ENCODE measurements at places on chromosomes 12 and 14.
A peak's percentile ranks its signal among the peaks of the same experiment; 100 is the strongest.

DNA sequence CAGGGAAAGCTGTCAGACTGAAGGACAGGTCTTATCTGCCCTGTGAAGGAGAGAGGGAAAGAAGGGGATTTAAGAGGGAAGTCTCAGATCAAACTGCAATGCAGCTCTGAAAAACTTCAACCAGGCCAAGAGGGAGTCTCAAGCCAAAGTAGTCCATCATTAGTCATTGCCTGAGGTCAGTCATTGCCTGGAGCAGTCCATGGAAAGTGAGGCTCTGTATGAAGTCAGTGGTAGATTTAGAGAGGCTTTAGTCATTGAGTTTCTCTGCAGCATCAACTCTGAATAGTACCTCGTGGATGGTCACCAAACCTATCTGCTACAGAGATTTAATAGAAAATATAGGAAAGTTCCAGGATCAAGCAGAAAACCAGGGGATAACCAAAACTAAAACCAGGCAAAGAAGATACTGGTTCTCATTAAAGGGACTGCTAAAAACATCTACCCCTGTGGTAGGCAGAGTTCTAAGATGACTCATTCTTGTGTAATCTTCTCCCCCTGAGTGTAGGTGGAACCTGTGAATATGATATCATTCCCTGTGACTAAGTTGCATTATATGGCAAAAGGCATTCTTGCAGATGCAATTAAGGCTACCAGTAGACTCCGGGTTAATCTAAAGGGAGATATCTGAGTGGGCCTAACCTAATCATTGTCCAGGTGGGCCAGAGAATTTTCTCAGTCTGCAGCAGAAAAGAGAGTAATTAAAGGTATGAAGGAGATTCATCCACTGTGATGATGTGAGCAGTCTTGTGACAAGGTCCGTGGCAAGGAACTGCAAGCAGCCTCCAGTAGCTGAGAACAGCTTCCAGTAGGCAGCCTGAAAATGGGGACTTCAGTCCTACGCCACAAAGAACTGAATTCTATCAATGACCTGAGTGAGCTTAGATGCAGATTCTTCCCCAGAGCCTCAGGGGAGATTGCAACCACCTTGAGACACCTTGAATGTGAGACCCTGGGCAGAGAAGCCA, 123.1 kb downstream of the GALC start:
- no peak for DNase-seq

DNA sequence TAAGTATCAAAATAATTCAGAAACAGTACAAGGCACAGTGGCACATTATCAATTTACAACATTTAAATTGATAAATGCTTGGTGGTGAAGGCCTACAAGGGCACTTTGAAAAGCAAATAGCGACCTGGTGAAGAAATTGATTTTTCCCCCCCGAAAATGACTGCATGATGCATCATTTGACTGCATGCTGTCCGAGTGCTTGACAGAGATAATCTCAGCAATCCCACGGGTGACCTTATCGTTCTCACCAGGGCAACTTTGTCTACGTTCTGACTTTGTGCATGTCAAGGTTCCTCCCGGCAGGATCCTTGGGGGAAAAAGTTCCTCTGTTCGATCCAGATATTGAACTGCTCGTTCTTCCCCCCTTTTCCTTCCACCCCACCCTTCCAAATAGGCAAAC, 384.8 kb downstream of the EGLN3 start:
- DNase-seq = no peak

GRCh38 chr12:126191031-126191891, 1126.0 kb downstream of the AACS start:
- DNase-seq = no peak

- no peak for DNase-seq
Observed at GRCh38 chr14:101083564-101084435, 180.3 kb upstream of the RTL1 start.

DNA sequence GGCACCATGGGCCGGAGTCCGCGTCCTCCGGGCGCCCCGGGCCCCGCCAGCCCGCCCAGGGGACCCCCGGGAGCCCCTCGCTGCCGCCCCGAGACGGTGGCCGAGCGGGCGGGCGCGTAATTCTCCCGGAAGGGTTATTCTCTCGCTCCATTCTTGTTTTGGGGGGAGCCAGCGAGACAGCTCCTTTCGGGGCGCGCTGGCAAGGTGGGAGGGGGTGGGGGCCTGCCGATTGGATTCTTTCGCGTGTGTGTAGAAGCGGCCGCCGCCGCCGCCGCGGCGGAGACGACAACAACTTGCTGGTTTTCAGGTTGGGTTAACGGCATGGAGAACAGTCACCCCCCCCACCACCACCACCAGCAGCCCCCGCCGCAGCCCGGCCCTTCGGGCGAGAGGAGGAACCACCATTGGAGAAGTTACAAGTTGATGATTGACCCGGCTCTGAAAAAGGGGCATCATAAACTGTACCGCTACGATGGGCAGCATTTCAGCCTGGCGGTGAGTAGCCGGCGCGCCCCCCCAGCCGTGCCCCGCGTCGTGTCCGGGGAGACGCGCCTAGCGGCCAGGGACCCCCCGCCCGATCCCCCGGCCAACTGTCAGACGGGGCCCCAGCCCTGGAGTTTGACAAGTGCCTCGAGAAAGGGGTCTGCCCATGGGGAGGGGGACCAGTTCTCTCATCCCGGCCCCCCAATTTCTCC, 755 bp downstream of the SETD1B start:
- DNase-seq = no peak

DNA sequence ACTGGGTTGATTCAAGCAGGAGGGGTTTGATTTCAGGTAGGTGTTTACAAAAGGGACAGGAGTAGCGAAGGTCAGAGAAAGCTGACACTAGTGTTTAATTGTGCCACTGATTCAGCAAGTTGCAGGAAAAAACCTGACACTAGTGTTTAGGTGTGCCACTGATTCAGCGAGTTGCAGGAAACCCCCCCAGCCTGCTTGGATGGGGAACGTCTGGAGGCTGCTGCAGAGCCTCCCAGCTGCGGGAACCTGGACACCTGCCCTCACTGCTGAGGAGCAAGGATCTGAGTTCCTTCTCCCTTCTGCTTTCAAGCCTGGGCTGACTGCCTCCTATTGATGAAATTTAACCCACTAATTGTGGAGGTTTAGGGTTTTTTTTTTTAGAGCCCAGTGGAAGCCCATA, 84.2 kb downstream of the AVPR1A start:
- peak; percentile 66 for DNase-seq

DNA sequence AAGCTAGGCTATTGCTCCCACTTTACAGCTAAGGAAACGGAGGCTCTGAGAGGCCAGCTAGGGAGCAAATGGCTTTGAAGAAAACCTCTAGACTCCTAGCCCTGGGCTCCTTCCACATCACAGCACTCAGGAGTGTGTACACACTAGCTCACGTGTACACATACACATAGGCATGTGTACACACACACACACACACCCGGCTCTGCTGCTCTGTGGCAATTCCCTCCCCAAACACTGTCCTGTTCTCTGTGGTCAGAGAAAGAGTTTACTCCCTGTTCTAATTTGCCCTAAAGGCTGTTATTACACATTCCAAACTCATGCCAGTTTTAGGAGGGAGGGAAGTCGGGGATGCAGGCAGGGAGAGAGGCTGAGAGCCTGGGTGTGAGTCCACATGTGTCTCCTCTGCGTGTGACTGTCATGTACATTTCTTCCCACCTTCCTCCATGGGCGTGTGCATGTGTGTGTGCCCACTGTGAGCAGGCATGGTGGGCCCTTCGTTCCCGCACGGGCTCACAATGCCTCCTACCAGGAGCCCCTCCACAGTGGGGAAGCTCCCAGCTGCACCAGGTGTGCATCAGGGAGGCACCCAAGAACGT, 14.2 kb downstream of the TRPV4 start:
- no peak for DNase-seq

GRCh38 chr12:106431839-106432411, 74.4 kb downstream of the POLR3B start:
- DNase-seq = no peak

- DNase-seq = no peak
Observed at GRCh38 chr12:73947326-73948026, 590.2 kb upstream of the ATXN7L3B start.

- no peak for DNase-seq
Observed at GRCh38 chr12:120702637-120703036, 7.6 kb upstream of the UNC119B start.

- DNase-seq = no peak
Observed at GRCh38 chr12:104340177-104340576, 36.6 kb downstream of the EID3 start.

GRCh38 chr12:32589165-32589865, 89.8 kb upstream of the DNM1L start:
- no peak for DNase-seq

DNA sequence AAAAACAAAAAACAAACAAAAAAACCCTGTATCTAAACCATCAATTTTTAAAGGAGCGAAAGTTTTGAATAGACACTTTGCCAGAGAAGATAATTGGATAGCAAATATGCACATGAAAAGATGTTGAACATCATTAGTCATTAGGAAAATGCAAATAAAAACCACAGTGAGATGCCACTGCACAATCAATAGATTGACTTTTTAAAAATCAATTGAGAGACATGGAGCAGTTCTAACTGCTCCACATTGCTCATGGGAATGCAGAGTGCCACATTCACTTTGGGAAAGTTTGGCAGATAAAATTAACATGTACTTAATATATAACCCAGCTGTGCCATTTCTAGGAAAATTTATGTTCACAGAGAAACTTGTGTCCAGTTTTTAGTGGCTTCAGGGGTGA, 12.7 kb downstream of the EIF2S1 start:
- no peak for DNase-seq

DNA sequence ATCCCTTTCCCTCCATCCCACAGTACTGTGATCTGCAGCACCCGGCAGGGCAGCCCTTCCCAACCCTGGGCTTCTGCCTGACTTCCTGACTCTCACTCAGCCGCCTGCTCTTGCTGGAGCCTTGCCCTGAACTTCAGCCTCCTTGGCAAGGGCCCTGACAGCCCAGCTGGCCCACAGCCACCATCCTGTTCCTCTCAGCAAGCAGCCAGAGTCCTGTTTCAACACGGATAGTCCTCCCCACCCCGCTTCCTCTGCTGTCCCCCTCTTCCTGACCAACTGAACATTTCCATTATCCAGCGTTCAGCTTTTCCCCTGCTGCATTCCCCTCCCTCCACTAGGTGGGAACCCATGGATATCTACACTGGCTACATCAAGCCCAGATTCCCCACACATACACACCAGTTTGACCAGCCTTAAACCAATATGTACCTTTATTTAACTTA, 74.0 kb upstream of the MDM1 start:
- DNase-seq = peak; percentile 92

- no peak for DNase-seq
Observed at GRCh38 chr12:49359671-49360070, 7.6 kb upstream of the SPATS2 start.

DNA sequence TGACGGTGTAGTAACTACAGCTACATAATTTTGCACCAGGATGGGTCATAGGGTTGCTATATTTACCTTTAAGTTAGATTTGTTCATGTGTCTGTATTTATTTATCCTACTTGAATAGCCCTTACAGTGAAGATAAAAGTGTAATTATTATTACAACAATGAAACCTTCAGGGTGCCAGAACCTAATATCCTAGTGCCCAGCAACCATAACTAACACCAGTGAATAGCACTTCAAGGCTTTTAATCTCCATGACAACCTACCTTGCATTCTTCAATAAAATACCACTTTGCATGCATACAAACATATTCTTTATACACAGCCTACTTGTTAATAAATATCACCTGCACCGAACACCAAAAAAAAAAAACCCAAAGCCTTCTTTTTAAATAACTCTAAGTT, 58.7 kb upstream of the G2E3 start:
- DNase-seq = no peak

DNA sequence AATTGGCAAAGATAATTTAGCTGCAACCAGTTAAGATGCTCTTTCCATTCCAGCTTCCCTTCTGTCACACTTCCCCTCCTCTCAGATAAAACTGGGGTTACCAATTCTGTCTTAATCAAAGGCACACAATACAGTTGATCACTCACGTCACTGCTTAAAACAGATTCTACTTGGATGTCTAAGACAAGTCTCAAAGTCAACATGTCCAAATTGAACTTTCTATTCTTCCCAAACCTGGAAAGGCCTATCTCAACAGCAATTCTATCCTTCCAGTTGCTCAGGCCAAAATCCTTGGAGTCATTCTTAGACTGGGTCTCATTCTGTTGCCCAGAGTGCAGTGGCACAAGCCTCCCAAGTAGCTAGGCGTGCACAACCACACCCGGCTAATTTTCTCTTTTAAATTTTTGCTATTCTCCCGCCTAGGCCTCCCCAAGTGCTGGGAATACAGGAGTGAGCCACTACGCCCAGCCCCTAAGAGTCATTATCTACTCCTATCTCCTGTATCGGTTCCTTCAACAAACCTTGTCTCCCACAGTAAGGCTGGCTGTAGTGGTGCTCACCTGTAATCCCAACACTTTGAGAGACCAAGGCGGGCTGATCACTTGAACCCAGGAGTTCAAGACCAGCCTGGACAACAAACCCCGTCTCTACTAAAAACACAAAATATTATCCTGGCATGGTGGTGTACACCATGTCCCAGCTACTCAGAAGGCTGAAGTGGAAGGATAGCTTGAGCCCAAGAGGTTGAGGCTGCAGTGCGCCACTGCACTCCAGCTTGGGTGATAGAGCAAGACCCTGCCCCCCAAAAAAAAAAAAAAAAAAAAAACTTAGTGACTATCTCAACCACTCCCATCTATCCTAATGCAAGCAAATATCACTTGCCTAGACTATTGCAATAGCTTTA, 4.7 kb downstream of the RPS29 start:
- DNase-seq = no peak

DNA sequence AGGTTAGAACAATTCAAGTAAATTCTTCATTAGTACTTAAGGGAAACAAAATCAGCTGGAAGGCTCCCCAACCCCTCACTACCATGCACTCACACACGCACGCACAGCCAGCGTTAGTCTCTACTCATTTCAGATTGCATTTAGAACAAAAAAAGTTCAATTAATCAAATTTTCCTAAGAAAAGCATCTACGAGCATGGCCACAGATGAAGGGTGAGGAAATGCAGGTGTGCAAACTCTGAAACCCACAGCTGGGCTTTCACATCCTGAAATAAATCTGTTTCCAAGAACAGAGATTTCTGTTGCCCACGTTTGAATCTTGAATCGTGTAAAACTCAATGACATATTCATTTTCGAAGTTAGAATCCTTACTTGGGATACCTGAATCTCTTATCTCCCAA, 62.6 kb downstream of the SEL1L start:
- no peak for DNase-seq

- DNase-seq = peak; percentile 73
Observed at GRCh38 chr14:99522934-99523703, 41.9 kb downstream of the CCNK start.

DNA sequence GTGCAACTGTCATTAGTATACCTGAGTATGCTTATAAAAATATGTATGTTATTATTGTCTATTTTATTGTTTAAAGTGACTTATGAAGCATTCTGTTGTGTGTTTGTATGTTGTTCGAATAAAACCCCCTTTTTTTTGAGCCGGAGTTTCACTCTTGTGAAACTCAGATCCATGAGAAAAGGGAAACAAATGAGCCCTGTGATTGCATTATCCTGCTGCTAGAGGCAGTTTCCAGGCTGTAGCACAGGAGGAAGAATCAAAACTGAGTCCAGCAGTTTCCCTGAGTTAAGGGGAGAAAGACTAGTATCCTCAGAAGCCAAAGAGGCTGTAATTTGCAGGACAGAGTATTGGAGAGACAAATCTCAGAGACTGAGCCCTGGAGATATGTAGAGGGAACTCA, 12.5 kb downstream of the SGPP1 start:
- no peak for DNase-seq

- no peak for DNase-seq
Observed at GRCh38 chr14:20690848-20691640, 2.5 kb downstream of the ANG start.

Data from ovary (tissue), 10 donors.